ENCODE measurements at places on chromosomes 13 and 19.

DNA sequence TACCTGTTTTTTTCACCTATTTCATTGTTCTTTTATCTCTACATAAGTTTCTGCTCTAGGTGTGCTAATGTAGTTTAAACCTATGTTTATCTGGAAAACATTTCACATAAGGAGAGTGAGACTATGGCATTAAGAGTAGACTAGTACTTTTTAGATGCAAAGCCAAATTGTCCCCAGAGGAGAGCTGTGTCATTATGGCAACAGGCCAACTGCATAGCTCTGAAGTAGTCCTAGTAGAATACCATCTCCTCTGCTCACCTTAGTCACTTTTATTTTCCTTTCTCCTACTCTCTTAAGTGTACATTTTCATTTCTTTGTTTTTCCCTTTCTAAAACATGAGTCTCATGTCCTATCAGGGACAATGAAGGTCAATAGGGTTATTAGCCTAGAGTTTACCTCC lies 123.1 kb downstream of the ITGBL1 start:
- no peak for DNase-seq

DNA sequence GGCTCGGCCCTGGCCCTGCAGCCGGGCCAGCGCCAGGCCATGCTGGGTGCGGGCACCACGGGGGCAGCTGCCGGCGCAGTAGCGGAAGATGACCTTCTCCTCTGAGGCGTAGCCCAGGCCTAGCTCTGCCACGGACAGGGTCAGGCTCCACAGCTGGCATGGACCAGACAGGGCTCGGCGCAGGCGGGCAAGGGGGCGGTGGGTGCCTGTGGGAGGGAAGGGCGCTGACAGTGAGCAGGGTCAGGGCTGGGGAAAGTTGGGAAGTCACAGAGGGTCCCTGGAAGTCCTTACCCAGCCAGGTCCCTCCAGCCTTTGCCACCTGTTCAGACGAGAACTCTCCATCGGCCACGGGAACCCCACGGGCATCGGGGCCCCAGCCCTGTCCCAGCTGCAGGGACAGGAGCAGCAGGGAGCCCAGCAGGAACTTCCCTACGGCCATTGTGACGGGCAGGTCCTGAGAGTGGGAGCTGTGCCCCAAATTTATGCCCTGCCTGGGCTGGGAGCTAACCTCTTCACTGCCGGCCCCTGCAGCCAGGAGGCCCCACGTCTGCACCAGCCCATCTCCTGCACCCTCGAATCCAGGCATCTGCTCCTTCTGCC lies at the start of gene PSPN:
TSS of gene PSPN (minus strand) at position 523 of the 600 bp plus-strand sequence. CDS start at position 439, 84 bp downstream.
- DNase-seq = peak; percentile 64

- DNase-seq = no peak
Observed at GRCh38 chr13:79385694-79386093, 20.4 kb downstream of the RBM26 start.

GRCh38 chr19:34983786-34984185 lies 16.3 kb upstream of the GRAMD1A start:
- DNase-seq = no peak

DNA sequence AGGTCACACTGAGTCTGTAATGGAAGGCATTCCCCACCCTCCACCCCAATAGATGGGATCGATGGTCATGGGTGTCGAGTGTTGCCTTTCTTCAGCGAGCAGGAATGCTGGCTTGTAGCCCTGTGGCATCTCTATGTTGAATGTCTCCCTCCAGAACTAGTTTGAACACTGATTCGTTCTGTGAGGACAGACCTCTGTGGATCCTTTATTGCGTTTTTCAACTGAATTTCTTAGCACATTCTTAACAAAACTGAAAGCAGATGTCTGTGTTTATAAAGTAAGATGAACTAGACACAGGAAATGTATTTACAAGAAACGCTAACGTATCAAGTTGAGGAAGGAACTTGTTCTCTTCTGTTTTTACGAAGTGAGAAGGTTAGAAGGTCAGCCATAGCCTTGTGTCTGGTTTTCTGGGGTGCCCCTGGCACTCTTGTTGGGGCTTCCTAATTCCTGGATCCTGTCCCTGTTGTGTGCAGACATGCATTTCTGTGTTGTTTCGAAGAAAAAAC lies 36.8 kb upstream of the TM9SF2 start:
- no peak for DNase-seq

DNA sequence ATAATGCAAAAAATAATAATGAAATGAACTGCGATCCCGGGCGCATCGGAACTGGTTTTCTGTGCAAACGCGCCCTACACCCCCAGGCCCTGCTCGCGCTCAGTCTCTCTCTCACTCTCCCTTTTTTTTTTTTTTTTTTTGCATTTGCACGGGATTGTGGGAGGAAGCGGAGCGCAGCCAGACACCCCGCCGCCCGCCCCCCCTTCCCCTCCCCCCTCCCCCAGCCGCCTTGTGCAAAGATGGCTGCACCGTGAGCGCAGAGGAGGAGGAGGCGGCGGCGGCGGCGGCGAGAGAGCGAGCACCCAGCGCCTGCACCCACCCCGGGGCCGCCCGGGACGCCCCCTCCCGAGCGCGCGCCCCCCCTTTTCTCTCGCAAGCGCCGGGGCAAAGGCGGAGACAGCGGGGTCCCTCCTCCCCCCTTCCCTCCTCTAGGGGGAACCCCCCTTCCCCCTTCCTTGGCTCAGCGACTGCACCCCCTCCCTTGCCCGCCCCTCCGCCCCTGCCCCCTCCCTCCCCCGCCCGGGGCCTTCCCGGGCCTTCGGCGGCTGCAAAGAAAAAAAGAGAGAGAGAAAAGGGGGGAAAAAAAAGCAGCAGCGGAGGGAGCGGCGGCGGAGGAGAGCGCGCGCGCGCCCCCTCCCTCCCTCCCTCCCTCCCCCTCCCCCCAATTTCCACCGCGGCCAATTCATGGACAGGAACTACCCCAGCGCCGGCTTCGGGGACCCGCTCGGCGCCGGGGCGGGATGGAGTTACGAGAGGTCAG lies at the start of gene PRR12:
TSS of gene PRR12 (plus strand) at position 212 of the 760 bp plus-strand sequence. CDS start at position 685, 473 bp downstream.
- peak; percentile 87 for DNase-seq

GRCh38 chr19:17178291-17178690 lies 36.9 kb upstream of the USE1 start:
- DNase-seq = no peak

DNA sequence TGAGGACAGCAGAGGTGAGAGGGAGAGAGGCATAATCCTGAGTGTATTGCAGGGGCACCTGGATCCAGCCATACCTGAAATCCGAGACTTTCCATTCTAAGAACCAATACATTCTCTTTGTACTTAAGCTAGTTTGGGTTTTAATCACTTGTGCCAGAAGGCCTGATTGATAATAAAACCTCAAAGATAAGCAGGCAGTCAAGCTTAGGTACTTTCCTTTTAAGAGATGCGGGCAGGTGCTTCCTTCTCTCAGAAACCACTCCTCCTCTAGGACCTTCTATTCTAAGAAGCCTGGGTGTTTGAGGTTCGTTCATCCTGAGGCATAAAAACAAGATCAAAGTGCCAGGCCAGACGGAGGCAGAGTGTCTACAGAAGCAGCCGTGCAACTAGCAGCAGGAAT lies 22.2 kb downstream of the FAM187B start:
- peak; percentile 80 for DNase-seq

DNA sequence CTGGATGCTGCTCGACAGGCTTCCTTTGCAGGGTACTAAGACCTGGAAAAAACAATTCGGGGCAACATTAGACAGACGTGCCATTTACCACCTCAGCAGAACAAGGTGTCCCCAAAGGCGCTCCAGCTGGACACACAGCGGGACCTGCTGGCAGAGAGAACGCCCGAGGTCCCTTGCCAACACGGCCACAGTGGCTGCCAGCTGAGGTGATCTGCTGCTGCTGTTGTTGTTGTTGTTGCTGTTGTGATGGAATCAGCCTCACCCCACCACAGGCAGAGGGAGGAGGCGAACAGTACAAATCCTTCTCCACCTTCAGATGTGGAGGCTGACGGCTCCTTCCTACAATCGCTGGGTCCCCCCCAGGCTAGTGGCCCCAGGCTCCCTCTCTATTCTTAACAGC lies 25.2 kb downstream of the ANKRD27 start:
- no peak for DNase-seq

DNA sequence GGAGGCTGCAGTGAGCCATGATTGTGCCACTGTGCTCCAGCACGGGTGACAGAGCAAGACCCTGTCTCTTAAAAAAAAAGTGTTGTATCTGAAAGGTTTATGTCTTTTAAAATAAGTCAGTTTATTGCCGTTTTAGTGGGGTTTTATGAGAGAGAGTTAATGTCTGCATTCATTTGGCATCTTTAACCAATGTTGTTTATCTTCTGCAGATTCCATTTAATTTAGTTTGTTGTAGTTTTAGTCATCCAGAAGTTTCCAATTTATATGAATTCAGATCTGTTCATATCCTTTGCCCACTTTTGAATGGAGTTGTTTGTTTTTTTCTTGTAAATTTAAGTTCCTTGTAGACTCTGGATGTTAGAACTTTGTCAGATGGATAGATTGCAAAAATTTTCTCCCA lies 36.7 kb upstream of the LPAR6 start:
- DNase-seq = no peak

DNA sequence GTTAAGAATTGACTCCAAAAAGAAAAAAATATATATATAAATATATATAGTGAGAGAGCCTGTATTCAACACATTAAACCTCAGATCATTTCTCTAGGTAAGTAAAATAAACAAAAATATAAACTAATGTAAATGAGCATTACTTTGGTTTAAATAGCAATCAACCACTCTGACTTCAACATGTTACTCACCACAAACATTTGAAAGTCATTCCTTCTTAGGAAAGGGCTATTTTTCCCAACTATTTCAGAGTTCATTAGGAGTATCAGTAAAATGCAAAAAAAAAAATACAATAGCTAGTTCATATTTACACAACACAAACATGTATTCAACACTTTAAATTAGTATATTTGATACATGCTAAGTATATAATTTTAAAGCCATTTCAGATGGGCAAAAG lies 40.5 kb downstream of the KLF12 start:
- no peak for DNase-seq

GRCh38 chr19:4279267-4279529 lies 132 bp downstream of the SHD start:
- no peak for DNase-seq

GRCh38 chr13:52955472-52955874 lies 73.1 kb upstream of the OLFM4 start:
- no peak for DNase-seq

- DNase-seq = no peak
Observed at GRCh38 chr19:1491114-1491848, at the start of gene REEP6. TSS of gene REEP6 (plus strand) at chr19:1491181. CDS start at chr19:1491270, 89 bp downstream.

GRCh38 chr13:67087527-67087926 lies 142.6 kb downstream of the PCDH9 start:
- no peak for DNase-seq

- DNase-seq = no peak
Observed at GRCh38 chr19:22116760-22117159, 64.5 kb downstream of the ZNF257 start.

DNA sequence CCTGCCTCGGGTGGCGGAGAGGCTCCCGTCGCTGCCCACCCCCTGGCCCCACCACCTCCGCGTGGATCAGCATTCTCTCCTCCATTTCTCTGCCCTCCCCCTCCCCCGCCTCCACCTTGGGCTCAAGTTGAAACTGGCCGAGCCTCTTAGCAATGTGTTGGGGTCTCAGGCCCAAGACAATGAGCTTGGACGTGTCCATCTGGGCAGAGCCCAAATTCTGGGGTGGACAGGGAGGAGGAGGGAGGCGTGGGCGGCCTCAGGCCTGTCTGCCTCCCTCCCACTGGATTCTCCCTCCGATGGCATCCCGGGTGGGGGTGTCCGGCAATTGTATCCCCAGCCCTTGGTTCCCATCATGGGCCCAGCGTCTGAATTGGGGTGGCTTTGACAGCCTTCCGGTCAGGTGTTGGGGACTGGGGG lies 1.2 kb downstream of the CELF5 start:
- no peak for DNase-seq

GRCh38 chr19:4087787-4088679 lies 21.3 kb upstream of the ZBTB7A start:
- no peak for DNase-seq

DNA sequence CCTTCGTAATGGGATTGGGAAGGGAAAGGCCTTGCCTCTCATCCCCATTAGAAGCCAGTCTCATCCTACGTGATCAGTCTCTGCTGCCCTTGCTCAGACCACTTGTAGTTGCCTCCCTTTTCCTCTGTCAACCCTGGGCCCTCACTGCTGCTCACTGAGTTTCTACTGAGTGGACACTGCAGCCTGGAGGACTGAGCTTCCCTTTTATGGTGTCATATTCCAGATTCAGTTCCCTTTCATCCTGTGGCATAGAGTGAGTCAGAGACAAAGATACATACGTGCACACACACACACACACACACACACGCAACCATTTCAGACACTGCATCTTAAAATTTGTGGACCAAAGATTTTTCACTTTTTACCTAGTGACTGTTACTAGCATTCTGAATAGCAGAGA lies 56.6 kb downstream of the COG3 start:
- DNase-seq = no peak

- peak; percentile 71 for DNase-seq
Observed at GRCh38 chr13:36998624-36999041, 507 bp downstream of the ALG5 start.

- no peak for DNase-seq
Observed at GRCh38 chr13:50521006-50521830, 322.3 kb downstream of the DLEU7 start.

DNA sequence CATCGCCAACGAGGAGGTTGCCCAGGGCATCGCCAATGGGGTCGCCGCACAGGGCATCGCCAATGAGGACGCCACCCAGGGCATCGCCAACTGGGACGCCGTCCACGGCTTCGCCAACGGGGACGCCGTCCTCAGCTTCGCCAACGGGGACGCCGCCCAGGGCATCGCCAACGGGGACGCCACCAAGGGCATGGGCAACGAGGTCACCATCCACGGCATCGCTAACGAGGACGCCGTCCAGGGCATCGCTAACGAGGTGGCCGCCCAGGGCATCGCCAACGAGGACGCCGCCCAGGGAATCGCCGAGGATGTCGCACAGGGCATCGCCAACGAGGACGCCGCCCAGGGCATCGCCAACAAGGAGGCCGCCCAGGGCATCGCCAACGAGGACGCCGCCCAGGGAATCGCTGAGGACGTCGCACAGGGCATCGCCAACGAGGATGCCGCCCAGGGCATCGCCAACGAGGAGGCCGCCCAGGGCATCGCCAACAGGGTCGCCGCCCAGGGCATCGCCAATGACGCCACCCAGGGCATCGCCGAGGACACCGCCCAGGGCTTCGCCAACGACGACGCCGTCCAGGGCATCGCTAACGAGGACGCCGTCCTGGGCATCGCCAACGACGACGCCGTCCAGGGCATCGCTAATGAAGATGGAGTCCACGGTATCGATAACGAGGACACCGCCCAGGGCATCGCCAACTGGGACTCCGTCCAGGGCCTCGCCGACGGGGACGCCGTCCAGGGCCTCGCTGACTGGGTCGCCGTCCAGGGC lies 945.7 kb downstream of the TUBA3C start:
- DNase-seq = no peak
